ENCODE measurements at places on chromosomes 2 and 18.

- no peak for DNase-seq
Observed at GRCh38 chr18:37489998-37490397, 75.6 kb downstream of the CELF4 start.

GRCh38 chr2:205052781-205053180, 507.5 kb downstream of the PARD3B start:
- DNase-seq, result no peak

DNA sequence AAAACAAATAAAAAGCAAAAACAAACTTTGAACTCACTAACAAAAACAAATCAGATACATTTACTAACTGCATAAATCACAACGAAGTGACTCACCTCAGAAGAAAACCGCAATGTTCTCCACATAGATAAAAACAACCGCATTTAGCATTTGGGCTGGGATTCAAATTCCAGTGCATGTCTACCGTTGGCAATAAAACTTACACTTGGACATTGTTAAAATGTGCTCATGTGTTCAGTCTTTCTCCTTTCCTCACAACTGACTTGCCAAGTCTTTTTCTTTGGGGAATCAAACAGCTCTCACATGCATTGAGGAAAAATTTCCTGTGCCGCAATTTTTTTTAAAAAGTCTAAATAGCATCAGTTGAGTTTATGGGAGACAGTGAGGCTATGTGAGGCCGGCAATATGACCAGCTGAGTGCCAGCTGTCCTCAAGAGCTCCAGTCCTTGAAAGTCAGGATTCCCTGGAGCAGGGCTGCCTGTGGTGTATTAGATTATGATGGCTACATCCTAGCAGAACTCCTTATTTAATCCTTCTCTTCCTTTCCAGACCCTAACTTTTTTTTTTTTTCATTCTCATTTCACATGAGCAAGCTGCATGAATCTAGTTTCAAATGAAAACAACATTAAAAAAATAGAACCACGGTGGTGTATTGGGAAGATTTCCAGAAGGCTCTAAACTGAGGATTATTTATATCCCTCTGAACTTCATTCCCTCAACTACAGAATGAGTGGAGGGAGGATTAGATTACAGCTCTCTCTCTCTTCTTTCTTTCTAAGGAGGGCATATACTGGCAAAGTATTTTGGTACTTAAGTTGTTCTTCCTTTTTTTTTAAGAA, 70.2 kb upstream of the MEIS1 start:
- DNase-seq, result no peak

DNA sequence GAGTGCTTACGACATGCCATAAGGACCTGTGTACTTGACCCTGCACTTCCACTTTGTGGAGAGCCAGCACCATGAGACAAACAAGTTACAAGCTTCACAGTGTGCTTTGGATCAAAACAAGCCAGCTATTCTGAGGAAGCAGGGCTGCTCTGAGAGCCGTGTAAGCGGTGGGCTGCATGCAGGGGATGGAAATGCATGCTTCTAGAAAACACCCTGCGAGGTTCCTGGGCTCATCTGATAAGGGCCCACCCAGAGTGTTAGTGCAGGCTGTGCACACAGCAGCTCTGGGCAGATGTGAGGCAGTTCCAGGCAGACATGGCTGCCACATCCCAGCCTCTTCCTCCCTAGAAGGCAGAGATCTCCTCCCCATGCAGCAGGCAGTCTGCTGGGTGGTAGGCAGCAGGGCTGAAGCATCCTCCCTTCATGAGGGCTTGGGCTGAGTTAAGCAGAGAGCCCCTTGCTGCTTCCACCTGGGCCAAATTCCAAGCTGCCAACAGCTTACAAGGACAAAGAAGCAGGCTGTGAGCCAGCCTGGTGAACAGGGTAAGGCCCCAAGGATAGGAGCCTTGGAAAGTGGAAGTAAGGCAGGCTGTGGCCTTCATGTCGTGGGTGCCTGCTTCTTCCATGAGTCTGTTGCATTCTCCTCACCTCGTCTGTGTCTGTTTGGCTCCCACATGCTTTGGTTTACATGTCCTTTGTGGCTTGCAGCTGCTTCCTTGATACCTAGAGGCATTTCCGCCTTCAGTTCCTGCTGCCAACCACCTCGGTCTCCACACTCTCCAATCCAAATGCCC, 7.7 kb downstream of the PSD4 start:
- no peak for DNase-seq

GRCh38 chr2:144595686-144596072, 75.8 kb upstream of the ZEB2 start:
- no peak for DNase-seq

DNA sequence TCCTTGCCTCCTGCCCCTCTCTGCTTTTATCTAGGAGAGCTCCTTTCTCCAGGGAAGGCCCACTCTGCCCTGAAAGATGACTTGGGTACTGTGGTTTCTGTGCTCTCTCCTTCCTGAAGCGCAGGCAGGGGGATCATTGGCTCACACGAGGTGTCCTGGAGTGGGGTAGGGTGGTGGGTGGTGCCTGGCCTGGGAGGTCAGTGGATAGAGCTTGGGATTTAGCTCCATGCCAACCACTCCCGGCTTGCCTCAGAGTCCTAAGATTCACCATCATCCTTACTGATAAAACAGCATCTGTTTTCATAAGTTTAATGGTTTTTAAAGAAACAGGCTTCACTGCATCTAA, 63.1 kb downstream of the CIB4 start:
- no peak for DNase-seq

DNA sequence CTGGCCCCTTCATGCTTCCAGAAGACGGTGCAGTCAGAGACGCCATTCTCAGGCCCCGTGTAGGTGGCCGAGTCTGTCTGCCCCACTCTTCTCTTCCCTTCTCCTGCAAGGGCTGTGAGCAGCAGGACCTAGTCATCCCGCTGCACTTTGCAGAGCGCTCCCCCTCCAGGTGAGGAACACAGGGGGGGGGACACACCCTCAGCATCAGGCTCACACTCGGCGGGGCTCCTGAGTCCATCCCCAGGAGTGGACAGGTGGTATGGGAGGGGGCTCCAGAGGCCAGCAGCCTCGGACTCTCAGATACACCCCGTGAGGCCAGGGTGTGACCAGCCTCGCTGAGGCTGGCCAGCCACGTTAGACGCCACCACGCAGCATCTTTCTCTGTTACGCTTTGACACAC, 460.5 kb upstream of the MYT1L start:
- DNase-seq, result no peak

GRCh38 chr2:112827009-112827408, 9.6 kb downstream of the IL1B start:
- no peak for DNase-seq

DNA sequence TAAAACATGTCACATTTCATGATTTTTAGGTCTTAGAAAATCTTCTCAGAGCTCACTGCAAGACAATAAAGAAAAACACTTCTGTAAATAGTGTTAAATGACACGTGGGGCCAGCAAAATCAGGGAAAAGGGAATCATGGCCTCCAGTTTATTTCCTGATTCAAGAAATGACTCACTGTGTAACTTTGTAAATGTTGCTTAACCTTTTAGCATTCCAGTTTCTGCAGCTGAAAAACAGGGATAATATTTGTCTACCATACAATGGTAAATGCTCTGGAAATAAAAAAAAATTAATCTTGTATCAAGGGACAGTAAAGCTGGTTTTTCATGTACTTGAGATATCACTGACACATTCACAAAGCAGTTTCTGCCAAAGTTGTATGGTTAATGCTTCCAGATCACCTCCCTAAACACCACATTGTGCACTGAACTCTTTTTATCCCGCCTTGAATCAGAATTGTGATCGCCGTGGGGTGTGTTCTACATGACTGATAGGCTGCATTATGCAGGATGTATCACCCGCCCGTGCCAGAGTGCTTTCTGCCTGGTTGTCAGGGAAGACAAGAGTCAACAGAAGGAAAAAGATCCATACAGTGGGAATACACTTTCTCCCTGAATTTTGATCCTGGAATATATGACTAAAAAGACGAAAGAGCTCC, 238.8 kb downstream of the IKZF2 start:
- DNase-seq, result no peak

DNA sequence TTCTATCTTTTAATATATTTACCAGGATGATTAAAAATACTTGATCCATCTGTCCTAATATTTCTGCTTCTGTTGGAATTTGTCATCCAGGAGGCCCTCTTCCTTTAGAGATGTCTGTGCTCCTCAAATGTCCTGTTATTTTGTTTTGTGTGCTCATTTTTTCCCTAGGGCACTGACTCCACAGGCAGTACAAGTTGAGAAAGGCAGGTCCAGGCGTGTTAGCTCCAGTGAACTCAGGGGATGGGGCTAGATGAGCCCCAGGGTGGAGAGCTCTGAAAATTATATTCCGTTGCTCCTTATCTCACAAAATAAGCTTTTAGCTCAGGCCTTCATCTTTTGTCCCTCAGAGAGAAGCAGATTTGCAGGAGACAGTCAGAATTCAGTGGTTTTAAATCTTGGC, 105.7 kb downstream of the SLC4A3 start:
- DNase-seq, result no peak

DNA sequence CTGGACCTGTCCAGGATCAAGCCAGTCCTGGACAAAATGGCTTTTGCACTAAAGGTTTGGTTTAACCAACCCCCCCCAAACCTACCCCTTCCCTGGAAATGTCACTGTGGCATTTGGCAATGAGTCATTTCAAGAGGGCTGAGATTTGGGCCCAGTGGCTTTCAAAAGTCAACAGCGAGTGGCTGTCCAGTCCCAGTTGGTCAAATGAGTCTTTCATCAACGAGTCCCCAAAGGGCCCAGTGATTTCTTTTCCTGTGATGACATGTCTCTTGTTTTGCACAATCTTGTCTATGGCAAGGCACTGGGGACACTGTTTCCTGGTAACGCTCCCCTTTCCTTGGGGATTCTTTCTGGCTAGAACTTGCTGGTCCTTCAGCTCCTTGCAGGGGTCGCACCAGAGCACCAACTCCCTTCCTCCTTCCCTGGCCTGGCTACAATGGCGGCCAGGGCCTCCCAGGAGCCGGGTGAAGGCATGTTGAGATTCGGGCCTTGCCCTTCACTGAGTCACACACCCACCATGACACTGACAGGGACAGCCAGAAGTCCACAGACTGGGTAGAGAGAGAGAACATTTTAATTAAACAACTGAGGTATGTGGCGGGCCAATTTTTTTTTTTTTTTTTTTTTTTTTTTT, 87.2 kb downstream of the SMAD7 start:
- no peak for DNase-seq

DNA sequence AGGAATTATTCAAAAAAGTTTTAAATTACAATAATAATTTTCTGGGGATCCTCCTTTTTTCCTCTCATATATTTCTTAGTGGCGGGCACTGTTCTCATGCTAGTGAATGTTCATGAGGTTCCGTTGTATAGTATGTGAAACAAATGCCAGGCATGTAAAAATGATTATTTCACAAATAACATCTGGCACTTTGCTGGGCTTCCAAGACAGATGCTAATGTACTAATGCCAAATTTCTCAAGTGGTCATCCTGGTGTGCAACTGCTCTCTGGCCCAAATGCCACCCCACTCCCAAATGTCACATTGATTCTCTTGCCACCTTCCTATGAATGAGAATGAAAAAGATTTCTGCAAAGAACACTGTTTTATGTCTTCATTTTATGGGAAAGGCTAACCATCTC, 564.0 kb upstream of the GCFC2 start:
- DNase-seq, result no peak

DNA sequence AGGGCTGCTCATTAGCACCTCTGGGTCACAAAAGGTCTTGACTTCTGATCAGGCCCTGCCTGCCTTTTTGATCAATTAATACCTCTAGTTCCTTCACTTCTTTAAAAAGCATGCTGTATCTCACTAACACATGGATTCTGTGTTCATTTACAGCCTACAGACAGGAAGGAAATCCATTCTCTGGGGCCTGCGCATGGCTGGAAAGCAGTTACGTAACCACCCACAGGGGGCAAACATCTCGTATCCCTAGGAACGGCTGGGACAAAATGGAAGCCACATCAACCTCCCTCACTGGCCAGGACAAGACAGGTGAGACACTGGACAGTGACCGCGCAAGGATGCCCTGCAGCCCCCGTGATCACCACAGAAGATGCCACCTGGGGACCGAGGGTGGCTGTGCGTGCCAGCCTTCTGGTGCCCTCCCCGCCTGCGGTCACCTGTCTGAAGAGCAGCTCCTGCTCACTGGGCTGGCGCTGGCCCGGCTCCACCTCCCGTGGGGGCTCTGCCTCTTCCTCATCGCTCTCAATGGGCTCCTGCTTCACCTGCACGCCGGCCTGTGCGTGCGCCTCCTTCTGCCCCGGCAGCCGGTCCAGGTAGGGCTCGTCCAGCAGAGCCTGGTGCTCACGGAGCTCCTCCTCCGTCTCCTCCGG, 266.9 kb downstream of the TWIST2 start:
- DNase-seq, result no peak

- DNase-seq, result no peak
Observed at GRCh38 chr2:197777823-197778407, 7.2 kb downstream of the BOLL start.

DNA sequence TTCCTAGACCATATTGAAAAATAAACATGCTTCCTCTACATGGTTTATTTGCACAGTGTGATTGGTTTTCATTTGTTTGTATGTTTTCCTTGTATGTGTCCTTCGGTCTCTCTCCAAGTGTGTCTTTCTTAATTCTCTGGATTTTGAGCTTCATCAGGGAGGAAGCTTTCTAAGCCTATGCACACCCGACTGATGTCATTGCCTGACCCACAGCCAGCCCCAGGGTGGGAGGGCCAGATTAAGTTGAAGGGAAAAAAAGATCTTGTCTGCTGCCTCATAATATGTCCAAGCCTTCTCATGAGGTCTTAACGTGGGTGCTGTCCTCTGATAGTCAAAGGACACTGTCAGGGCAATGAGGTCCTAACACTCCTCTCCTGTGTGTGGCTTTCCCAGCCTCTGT, 115.2 kb downstream of the MARCHF4 start:
- DNase-seq, result no peak

- peak; percentile 51 for DNase-seq
Observed at GRCh38 chr2:236569573-236569973, at the start of gene ACKR3. ACKR3 (plus strand) TSS chr2:236569825; CDS start chr2:236580466, 10,641 bp downstream.

GRCh38 chr2:203984-204383, 59.8 kb downstream of the SH3YL1 start:
- no peak for DNase-seq

DNA sequence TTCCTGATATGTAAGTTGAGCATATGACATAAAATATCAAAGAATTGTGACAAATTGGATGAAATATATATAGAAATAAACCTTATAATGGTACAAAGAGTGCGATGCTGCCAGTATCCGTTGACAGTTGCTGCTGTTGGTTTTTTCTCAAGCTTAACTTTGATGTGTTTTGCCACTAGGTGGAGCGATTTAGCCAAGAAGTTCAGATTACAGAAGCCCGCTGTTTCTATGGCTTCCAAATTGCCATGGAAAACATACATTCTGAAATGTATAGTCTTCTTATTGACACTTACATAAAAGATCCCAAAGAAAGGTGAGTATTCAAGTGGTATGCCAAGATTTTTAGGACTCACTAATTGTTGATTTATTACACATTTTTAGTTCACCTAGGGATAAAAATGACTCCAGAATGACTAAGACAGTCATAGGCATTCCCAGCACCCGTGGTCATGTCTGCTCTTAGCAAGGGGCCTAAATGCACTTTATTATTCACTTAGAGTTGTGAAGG, 2.1 kb downstream of the RRM2 start:
- no peak for DNase-seq

DNA sequence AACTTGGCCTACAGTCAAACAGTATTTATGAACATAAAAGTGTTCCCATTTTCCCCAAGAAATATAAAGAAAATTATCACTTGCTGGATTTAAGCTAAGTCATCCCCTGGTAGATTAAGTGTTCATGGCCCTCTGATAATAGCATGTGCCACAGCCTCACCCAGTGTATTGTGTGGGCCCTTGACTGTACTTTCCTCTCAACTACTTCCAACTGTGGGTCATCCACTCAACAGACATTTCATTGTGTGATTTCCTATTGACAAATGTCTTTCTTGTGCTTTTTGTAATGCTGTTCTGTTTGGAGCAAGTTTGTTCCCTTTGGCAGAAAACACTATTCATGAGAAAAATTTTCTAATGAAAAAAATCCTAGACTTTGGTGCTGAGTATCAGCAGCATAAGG, 48.4 kb upstream of the TMEM17 start:
- DNase-seq, result no peak

Measured in stimulated activated CD4-positive, alpha-beta T cell treated with anti-CD3 and anti-CD28 coated beads, TNF-alpha, amount 100 ng/mL, for 4 hours (primary cell).